ENCODE measurements at places on chromosomes 13 and 19.

GRCh38 chr13:35785576-35786303 lies 309.3 kb upstream of the MAB21L1 start:
- no peak for DNase-seq

- DNase-seq: no peak
These were observed 204.0 kb upstream of the TSHZ3 start for GRCh38 chr19:31553112-31553845.

- DNase-seq: no peak
These were observed 77.1 kb upstream of the KCTD15 start for GRCh38 chr19:33719366-33720154.

- no peak for DNase-seq
These were observed 7.8 kb upstream of the C19orf84 start for GRCh38 chr19:51398096-51398704.

DNA sequence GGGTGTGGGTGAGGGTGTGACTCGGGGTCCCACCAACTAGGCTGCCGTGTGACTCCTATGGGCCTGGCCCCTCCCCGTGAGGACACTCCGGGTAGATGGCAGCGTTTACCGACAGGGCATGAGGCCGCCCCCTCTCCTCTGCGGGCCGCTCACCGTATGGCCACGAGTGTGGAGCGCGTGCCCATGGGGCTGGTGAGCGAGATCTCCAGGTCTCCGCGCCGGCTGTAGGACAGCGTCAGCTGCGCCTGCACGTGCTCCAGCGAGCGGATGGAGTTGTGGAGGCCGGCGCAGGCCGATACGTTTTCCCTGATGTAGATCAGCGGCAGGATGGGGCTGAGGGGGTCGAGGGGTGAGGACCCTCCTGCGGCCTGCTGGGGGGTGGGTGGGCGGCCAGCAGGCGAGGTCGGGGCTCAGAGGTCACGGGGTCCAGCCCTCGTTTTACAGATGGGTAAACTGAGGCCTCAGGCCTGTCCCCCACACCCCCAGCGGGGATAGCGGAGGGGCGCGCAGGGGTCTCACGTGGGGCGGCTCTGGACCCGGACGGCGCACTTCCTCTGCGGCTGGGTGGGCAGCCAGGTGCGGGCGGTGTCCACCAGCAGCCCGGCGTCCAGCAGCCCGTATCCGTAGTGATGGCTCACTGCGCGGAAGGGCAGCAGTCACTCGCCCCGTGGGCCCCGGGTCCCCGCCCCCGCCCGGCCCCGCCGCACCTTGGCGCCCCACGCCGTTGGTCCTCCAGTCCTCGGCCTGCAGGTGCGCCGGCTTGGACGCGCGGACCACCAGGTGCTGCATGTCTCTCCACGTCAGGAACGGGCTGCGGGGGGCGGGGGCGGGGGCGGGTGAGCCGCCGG lies 4.3 kb upstream of the C19orf25 start:
- DNase-seq: no peak

GRCh38 chr19:41194157-41194552 lies 1.1 kb downstream of the CYP2S1 start:
- DNase-seq: no peak

DNA sequence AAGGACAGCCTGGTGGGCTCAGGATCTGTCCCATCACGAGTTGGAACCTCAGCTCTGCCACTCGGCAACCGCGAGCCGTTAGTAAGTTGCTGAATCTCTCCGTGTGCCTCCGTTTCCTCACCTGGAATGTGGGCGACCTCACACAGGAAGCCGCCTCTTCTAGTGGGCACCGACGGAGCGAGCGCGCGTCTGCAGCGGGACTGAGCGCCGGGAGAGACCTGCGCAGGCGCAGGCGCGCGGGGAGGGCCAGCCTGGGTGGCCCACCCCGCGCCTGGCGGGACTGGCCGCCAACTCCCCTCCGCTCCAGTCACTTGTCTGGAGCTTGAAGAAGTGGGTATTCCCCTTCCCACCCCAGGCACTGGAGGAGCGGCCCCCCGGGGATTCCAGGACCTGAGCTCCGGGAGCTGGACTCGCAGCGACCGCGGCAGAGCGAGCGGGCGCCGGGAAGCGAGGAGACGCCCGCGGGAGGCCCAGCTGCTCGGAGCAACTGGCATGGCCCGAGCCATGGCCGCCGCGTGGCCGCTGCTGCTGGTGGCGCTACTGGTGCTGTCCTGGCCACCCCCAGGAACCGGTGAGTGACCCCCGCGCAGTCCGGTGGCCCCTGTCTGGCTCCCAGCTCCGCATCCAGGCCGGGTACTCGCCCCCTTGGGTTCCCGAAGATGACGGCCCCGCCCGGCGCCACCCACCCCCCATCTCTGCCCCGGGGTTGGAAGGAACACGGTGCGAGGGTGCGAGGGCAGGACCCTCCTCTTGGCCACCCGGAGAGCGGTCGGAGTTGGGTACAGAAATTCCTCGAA lies at the start of gene PVR:
PVR (plus strand) TSS at position 306 of the 797 bp plus-strand sequence; CDS start at position 493, 187 bp downstream.
- no peak for DNase-seq

DNA sequence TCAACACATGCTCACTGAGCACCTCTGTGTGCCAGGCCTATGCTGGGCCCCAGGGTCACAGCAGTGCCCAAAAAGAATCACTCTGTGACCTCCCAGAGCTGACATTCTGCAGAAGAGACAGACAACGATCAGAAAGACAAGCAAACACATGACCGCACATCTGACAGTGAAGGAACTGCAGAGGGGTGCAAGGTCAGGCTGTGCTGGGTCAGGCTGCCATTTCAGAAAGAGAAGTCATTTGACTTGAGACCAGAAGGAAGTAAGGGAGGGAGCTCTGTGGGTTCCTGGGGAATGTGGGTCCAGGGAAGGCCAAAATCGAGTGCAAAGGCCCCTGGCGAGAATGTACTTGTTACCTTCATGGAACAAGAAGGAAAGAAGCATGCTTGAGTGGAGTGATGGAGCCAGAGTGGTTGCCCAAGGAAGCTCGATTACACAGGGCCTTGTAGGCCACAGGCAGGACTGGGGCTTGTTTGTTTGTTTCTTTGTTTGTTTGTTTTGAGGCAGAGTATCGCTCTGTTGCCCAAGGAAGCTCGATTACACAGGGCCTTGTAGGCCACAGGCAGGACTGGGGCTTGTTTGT lies 11.4 kb upstream of the CD22 start:
- DNase-seq: no peak

GRCh38 chr19:17026706-17027534 lies at the start of gene CPAMD8:
CPAMD8 (minus strand) TSS chr19:17026810; CDS start chr19:17026642, 168 bp downstream.
- DNase-seq: no peak

GRCh38 chr19:28445826-28446225 lies 767.1 kb downstream of the UQCRFS1 start:
- no peak for DNase-seq

- no peak for DNase-seq
These were observed 47.0 kb upstream of the DIAPH3 start for GRCh38 chr13:60210510-60211330.

- DNase-seq: no peak
These were observed 68.3 kb downstream of the FNDC3A start for GRCh38 chr13:49044008-49044407.

DNA sequence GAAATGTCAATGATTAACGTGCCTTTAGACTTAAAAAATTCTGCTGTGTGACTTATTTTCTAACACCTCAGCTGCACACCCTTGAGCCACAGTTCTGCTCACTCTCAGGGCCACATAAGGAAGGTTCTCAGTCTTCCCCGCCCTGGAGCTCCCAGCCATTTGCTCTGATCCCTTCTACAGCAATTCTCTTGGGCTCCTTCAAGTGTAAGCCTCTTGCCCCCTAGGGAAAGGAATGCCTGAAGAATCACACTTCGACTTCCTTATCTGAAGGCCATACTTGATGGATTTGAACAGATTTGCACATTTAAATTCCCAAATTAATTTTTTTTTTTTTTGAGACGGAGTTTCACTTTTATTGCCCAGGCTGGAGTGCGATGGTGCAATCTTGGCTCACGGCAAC lies 44.2 kb downstream of the RASA3 start:
- DNase-seq: no peak

DNA sequence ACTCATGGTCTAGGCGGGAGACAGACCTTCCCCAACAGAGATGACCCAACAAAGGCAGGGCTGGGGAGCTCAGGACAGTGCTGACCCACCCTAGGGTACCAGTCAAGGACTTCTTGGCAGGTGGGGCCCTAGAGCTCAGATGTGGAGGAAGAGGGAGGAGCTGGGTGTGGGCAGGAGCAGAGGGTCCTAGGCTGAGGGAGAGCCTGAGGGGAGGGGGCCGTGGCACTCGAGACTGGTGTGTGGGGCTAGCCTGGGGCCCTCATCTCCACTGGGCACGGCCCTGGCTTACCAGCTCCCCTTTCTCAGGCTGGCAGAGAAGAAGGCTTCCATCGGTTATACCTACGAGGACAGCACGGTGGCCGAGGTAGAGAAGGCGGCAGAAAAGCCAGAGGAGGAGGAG lies 18.6 kb downstream of the CLASRP start:
- no peak for DNase-seq

DNA sequence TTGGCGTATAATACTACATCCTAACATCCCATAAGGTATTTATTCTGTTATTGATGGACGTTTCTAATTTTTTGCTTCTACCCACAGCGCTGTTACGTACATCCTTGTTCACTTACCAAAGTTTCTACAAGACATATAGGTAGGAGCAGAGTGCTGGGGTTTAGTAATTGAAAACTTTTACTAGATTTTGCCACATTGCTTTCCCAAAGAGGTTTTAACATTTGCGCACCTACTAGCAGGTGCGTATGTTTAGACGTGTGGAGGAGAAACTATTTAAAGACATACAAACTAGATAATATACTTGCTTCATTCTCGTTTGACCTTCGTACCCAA lies 559 bp upstream of the RPL21 start:
- no peak for DNase-seq

DNA sequence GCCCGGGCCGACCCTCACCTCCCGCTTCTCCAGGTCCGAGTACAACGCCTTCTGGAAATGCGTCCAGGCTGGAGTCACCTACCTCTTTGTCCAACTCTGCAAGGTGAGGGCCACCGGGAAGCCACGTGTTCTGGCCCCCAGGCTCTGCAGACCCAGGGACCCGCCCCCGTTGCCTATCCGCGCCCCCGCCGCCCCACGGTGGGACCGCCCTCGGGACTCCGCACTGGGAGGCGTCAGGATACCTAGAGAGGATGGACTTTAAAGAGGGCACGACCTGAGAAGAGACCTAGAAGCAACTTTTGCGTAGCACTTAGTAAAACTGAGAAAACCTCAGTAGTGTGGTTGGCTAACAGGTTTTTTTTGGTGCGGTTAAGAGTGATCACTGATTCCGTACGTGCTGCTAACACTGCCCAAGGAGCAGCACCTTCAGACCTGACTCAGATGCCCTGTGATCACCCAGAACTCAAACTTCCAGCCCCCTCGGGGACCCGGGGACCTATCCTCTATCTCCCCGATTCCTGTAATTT lies 492 bp downstream of the TMEM147 start:
- DNase-seq: peak; percentile 28

GRCh38 chr13:39312596-39312995 lies 274.3 kb downstream of the NHLRC3 start:
- DNase-seq: no peak

- no peak for DNase-seq
These were observed 3.5 kb downstream of the CCDC169 start for GRCh38 chr13:36294096-36294495.

DNA sequence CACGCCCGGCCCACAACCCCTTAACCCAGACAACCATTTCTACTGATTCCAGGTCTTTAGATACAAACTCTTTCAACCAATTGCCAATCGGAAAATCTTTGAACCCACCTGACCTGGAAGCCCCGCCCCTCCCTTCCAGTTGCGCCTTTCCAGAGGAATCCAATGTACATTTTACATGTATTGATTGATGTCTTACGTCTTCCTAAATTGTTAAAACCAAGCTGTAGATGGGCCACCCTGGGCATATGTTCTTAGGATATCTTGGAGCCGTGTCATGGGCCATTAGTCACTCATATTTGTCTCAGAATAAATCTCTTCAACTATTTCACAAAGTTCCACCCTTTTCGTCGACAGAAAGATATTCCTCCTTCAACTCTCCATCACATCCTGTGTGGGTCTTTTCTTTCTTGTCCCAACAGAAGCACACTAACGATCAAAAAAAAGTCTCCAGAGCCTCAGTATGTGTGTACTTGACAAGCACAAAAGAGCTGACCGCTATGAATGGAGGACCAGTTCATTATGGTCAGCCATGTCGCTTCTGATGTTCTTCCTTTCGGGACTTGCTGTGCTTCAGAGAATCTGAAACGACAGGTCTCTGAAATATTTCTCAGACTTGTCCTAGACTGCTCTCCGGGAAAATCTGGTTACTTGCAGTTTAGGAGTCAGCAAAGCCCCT lies 601 bp upstream of the ZNF749 start:
- no peak for DNase-seq

DNA sequence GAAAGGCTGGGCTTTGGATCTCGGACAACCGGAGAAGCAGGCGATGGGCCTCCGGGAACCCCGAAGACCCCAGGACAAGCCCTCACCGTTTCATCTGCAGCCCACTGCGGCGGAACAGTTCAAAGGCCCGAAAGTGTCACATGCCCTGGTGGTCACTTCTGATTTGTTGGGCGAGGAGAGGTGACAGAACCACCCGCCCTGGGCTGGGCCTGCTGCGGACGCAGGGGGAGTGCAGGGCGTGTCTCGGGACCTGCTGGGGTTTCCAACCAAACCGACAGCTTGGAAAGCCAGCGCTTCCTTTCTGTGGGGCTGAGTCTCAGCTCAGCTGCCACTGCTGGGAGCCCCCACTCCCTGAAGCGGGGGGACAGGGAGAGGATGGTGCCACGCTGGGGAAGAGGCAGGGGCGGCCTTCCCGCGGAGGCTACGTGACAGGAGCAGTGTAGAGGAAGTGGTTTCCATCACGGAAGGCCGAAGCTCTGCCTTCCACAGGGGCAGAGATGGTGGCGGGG lies 22.8 kb upstream of the ZBTB7A start:
- DNase-seq: peak; percentile 26

GRCh38 chr13:20151016-20151415 lies 9.8 kb downstream of the GJA3 start:
- no peak for DNase-seq

- DNase-seq: no peak
These were observed 37.3 kb upstream of the ALOX5AP start for GRCh38 chr13:30697996-30698401.

GRCh38 chr13:43694146-43694664 lies 92.6 kb downstream of the ENOX1 start:
- DNase-seq: no peak

DNA sequence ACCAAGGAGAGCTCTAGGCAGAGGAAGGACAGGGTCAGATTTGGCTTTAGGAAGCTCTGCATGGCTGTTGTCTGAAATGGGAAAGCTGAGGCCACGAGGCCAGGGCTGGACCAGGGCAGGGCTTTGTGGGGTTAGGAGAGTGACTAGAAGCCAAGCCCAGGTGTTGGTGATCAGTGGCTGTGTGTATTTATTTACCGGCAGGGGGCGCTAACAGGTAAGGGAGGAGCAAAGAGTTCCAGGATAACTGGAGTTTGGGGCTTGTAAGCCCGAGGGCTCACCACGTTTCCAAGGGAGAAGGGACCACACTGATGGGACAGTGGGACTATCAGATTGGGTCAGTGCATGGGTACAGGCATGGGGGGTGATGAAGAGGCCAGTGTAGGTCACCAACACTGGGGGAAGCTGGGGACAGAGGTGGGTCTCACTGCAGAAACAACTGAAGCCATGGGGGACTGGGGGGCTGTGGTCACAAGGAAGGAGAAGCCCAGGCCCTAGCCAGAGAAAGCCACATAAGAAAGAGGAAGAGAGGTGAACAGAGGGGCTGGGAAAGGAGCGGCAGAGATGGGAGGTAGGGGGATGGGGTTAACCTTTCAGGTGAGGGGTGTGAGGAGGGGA lies 3.9 kb downstream of the TMEM147 start:
- DNase-seq: peak; percentile 47

Data from T-helper 9 cell (primary cell).